ENCODE measurements at places on chromosomes 11 and 22.

GRCh38 chr11:79438631-79439409 is 2.0 kb downstream of the TENM4 start:
- DNase-seq, result peak; percentile 6

GRCh38 chr22:47772864-47773263 is 1010.4 kb downstream of the TBC1D22A start:
- no peak for DNase-seq

DNA sequence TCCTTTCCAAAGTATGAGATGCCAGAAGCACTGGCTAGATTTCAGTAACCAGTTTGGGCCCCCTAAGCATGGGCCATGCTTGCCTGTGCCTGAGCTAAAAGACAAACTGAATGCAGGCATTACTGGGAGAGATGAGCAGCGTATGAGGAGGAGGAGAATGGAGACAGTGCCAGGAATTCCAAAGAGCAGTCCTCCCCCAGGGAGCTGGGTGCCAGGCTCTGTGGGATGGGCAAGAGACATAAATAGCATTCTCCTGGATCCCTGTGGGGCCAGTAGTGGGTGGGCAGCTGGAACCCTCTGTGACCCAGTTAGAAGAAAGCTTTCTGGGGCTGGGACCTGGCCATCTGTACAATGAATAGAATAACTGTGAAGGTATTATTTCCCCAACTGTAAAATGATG is 235.6 kb downstream of the KCNA4 start:
- no peak for DNase-seq

DNA sequence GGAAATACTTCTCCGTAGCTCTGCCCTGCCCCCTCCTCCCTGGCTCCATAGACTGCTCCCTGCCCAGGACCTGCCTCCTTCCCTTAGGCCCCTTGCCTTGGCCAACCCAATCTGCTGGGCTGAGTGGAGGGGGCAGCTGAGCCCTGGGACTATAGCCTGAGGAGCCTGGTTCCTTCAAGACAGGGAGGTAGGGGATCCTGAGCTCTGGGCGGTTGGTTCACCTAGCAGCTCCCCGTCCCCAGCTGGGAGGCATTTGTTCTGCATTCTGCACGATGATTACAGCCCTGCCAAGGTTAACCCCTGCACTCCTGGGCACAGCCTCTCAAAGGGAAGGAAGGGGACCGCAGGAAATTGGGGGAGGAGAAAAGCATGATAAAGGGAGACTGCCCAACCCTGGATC is 3.6 kb upstream of the CDC42EP1 start:
- no peak for DNase-seq

- DNase-seq, result no peak
Observed at GRCh38 chr11:110757962-110758755, 45.9 kb upstream of the ARHGAP20 start.

GRCh38 chr11:66850235-66850587 is 6.7 kb upstream of the LRFN4 start:
- no peak for DNase-seq

DNA sequence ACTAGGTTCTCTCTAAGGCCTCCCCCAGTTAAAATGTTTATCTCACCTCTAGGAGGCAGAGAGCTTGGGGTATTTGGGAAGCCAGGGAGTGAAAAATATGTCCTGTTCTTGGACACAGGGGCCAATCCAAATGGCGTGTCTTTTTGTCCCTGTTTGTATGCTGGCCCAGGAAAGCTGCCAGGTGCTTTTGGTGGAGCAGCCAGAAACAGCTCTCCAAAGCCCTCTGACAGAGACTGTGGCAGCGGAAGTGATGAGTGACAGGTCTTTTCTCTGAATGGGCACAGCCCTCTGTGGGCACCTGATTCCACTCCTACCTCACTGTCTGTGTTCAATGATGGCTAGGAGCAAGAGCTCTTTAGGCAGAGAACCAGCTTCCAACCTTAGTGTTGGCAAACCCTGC is 106.4 kb upstream of the KIRREL3 start:
- no peak for DNase-seq

DNA sequence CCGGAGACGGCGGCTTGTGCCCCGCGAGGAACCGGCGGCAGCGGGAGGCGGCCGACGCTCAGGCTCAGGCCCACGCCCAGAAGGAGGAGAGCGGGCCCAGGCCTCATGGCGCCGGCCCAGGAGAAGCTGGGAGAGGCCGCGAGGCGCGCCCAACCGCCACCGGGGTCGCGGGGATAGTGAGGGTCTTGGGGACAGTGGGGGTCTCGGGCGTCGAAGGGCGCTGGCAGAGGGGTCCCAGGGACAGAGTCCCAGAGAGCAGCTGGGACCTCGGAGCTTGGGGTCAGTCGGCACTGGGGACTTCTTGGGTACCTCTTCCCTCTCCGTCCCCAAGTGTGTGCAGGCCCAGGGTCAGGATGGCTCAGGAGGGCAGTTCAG is at the start of gene PKDREJ:
PKDREJ (minus strand) TSS at position 128 of the 375 bp plus-strand sequence; CDS start at position 107, 21 bp downstream.
- DNase-seq, result no peak

DNA sequence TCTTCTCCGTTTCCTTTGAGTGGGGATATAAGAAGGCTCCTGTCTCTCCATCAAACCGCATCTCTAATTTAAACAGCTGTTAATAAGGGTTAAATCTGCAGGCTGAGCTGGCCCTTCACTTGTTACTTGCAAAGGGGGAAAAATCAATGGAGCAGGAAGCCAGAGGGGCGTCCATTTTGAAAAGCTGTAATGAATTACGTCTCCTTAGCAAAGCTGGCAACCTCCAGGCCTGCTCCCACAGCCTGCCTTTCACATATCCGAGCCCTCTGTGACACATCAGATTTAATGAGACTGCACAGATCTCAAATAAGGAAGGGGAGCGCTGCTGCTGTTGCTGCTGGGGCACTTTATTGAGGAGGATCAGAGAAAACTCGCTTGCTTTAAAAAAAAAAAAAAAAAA is 320.8 kb downstream of the BLID start:
- DNase-seq, result no peak

DNA sequence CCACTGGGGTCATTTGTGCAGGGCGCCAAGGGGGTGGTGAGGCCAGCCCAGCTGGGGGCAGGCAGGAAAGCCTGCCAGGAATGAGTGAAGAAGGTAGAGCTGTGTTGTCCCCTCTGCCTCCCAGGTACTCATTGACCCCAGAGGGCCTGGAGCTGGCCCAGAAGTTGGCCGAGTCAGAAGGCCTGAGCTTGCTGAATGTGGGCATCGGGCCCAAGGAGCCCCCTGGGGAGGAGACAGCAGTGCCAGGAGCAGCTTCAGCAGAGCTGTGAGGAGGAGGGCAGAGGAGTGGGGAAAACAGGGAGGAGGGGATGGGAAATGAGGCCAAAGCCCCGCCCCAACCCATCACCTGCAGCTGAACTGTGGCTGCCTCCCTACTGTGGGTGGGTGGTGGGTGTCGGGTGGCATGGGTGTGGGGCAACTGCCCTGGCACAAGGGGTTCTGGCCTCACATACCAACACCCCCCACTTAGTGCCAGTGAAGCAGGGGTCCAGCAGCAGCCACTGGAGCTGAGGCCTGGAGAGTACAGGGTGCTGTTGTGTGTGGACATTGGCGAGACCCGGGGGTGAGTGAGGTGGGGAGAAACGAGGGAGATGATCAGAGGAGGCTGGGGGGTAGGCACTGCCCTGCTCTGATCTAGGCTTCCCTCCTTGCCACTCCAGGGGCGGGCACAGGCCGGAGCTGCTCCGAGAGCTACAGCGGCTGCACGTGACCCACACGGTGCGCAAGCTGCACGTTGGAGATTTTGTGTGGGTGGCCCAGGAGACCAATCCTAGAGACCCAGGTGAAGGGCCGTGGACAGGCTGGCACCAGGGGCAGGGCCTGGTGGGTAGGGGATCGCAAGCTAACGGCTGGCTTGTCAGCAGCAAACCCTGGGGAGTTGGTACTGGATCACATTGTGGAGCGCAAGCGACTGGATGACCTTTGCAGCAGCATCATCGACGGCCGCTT is 3.0 kb downstream of the MUS81 start:
- DNase-seq, result peak; percentile 1

DNA sequence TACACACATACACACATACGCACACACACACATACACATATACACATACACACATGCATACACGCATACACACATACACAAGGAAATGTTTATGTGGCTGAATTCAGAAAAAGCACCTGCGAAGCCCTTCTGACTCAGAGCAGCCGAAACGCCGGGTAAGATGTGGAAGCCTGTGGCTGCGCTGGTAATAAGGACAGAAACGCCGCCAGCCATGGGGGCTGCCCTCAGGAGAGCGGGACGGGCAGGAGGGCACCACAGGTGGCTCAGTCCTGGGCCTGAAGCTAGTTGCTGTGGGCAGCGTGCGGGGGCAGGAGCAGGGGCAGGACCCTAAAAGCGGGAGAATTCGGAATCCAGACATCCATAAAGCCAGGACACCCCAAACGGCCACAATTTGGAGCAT is 378.3 kb downstream of the BRD1 start:
- no peak for DNase-seq

- no peak for DNase-seq
Observed at GRCh38 chr11:76239483-76240160, 33.3 kb upstream of the WNT11 start.

DNA sequence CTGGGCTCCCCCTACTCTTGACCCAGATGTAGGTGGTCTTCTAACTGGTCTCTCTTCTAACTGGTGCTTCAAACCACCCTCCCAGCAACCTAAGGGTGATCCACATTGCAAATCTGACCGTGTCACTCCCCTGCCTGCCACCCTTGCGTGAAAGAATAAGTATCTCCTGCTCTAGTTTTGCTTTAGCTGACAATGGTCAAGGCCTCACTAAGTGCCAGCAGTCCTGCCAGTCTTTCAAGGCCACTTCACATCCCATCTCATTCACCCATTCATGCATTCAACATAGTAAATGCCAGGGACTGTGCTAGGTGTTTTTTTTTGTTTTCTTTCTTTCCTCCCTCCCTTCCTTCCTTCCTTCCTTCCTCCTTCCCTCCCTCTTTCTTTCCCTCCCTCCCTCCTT is 2.3 kb upstream of the KCTD17 start:
- no peak for DNase-seq

- no peak for DNase-seq
Observed at GRCh38 chr11:26963764-26964163, 30.1 kb upstream of the FIBIN start.

GRCh38 chr22:23128269-23129108 is 13.3 kb downstream of the RSPH14 start:
- DNase-seq, result peak; percentile 87

- DNase-seq, result no peak
Observed at GRCh38 chr22:41146573-41146972, 54.2 kb downstream of the EP300 start.

DNA sequence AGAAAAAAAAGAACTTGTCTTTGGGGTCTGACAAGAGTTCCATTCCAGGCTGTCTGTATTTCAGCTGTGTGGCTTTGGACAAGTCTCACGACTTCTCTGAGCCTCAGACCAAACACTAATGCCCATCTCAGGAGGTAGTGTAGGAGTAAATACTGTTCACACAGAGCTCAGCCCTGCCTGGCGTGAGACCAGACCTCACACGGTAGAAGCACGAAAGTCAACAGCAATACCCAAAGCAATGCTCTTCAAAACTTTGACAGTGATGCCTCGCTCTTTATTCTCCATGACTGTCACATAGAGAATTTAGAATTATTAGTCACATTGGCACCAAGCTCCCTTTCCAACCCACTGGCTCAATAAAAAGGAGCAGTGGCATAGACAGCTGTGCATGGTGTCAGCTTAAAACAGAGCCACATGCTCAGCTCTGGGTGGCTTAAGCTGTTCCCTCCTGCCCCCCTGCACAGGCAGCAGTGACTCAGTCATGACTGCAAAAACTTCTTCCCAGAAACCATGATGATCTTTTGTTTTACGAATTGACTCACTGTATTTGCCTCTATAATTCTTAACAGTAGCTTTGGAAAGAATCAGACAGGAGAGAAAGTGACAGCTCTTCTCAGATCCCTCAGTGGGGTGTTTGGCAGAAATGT is 74.0 kb upstream of the PHF21B start:
- DNase-seq, result no peak

GRCh38 chr11:15073361-15074205 is at the start of gene CALCB:
CALCB (plus strand) TSS chr11:15073593; CDS start chr11:15074719, 1,126 bp downstream.
- peak; percentile 33 for DNase-seq

- DNase-seq, result no peak
Observed at GRCh38 chr11:129061492-129062230, 119.0 kb upstream of the TP53AIP1 start.

DNA sequence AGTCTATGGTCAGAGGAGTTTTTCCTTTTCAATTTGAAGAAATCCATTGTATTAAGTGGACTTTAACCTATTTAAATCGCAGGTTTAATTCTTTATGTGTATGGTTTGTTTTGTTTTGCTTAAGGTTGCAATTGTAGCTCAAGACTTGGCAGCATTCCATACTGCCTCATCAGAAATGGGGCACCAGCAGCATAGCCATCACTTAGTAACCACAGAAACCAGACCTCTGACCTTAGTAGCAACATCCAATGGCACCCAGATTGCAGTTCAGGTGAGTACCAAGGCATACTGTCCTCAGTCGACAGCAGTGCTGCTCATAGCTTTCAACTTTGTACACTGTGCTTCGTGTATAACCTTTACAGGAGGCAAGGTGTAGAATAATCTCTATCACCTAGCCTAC is 48.4 kb upstream of the WEE1 start:
- DNase-seq, result no peak

GRCh38 chr11:19368726-19369375 is 128.1 kb upstream of the E2F8 start:
- no peak for DNase-seq

- DNase-seq, result no peak
Observed at GRCh38 chr22:33539902-33540751, 380.1 kb downstream of the LARGE1 start.

DNA sequence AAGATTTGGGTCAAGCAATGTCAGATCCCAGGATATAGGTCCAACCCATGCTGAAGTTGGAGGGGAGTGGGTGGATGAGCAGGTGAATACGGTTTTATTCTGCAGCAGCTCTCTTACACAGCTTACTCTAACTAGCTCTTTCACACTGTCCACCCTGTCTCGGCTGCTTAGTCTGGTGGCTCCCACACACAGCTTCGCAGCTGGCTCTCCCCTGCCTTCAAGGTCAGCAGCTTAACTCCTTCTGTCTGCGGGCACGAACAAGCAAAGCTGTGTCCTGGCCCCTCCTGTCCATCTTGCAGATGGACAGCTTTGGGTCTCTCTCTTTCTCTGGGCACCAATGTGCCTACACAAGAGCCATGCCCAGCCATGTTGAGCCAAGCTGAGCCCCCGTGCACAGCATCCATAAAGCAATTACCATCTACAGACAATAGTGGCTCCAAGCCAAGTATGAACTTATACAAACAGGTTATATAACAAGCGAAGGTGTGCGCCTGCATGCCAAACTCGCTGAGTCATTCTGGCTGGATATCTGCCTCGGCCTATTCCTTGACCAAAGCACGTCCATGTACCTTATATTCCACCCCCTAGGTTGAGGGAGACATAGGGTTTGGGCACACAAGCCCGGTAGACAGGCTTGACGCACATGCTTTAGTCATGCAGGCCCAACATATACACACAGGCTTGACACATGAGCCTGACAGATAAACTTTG is 1307.8 kb upstream of the RAG2 start:
- DNase-seq, result no peak

Data from endothelial cell (in vitro differentiated cells).